ENCODE measurements at places on chromosomes 3 and 15.
A peak's percentile ranks its signal among the peaks of the same experiment; 100 is the strongest.

DNA sequence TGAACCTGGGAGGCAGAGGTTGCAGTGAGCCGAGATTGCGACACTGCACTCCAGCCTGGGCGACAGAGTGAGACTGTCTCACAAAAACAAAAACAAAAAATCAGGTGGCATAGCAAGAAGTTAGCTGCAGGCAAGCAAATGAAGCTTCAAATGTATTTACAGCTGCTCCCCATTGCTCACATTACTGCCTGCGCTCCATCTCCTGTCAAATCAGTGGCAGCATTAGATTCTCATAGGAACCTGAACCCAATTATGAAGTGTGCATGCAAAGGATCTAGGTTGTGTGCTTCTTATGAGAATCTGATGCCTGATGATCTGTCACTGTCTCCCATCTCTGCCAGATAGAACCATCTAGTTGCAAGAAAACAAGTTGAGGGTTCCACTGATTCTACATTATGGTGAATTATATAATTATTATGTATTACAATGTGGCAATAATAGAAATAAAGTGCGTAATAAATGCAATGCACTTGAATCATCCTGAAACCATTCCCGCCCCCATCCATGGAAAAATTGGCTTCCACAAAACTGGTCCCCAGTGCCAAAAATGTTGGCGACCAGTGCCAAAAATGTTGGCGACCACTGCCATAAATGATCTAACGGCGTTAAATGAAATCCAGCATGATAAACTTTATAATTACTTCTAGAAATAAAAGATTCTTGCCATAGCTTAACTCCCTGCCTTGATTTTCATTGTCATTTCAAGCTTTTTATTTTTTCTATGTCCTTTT, 616.7 kb upstream of the NAALADL2 start:
- no peak for DNase-seq

GRCh38 chr3:26084629-26085028, 294.7 kb downstream of the OXSM start:
- DNase-seq, result no peak

GRCh38 chr15:67825881-67826716, 790 bp downstream of the SKOR1 start:
- DNase-seq, result no peak

DNA sequence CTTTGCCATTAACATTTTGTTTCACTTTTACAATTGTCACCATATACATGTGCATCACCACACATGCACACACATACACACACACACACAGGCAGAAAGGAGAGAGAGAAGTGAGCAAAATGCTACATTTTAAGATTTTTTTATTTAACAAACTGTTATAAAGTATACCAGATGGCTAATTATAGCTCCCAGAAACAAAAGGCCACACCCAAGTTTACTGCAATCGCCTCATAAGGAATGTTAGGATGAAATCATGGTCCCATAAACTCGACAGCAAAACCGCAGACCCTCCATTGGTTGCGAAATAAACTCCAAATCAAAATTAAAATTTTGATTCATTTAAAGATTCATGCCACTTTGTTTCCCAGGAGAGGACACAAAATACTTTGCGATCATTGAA, 16.1 kb upstream of the C15orf61 start:
- DNase-seq, result no peak

- no peak for DNase-seq
Observed at GRCh38 chr3:57164657-57165573, at the start of gene IL17RD. TSS of gene IL17RD (minus strand) at chr3:57165353. CDS start at chr3:57165286, 67 bp downstream.

- DNase-seq, result no peak
Observed at GRCh38 chr15:48049736-48050135, 71.1 kb upstream of the SLC24A5 start.

DNA sequence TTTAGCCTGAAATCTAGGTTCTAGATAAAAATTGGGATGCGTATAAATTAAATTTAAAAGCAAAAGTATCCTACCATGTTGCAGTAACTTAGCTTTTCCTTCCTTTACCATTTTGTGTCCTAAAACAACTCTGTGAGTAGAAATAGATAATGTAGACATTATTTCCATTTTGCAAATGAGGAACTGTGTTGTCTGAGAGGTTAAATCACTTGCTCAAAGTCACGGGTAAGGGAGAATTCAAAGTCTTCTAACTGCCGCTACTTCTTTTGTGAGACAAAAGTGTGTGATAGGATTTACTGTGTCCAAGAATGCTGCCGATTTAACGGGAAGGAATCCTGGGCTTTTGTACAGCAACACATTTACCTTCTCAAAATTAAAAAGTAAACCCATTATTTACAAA, 40.7 kb downstream of the MYO1E start:
- DNase-seq, result no peak

GRCh38 chr3:47036145-47036544, 56.7 kb downstream of the NBEAL2 start:
- DNase-seq, result no peak

DNA sequence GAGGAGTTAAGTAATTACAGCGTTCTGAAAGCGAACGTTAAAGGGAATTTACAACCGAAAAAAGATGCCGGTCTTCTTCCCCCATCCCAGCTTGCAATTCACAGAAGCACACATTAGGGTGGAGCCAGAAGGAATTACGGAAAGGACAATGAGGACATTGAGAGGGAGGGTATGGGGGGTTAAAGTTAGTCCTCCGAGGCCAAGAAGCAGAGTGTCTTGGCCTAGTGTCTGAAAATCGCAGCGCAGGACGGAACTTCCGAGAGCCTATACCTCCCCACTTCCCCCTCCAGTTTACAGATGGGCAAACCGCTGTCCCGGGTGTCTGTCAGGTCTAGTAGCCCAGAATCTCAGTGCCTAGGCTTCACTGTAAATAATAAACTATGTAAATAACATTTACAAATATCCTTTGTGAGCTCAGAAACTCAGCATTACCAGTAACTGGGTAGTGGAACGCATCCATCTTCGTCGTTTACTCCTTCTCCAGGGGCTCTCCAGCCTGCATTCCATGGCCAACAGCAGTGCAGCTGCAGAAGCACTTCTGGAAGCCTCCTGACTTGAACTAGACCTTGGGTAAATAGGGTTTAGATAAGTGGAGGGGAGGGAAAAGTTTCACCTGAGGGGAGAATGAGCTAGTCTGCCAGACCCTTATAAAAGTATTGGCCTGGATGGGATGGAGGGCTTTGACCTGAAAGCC, 922 bp downstream of the ADPRH start:
- DNase-seq, result no peak

- DNase-seq, result no peak
Observed at GRCh38 chr3:135513106-135514059, 452.1 kb upstream of the PPP2R3A start.

- DNase-seq, result no peak
Observed at GRCh38 chr15:31004220-31004733, 12.8 kb upstream of the MTMR10 start.

DNA sequence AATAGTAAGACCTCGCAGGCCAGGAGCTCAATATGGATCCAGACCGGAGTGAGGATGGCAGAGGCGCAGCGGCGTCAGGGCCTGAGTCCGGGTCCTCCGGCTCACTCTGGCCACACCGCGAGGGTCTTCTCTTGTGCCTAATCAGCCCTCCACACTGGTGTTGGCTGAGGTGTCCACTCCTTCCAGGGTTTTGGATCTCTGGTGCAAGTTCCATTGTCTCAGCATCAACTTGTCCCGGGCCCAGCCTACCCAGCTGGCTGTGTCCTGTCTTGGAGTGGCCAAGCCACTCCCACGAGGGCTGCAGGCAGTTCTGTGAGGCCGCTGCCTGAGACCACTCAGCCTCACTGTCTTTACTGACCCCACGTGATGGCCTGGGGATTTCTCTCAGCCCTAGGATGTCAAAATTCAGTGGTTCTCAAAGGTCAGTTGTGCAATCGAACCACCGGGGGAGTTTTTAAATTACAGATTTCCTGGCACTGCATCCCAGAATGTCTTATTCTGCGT, 12.6 kb upstream of the GOLGA6L7 start:
- no peak for DNase-seq

- no peak for DNase-seq
Observed at GRCh38 chr3:33441225-33441976, 1.2 kb upstream of the UBP1 start.

- no peak for DNase-seq
Observed at GRCh38 chr3:172315401-172316091, 132.7 kb downstream of the GHSR start.

- DNase-seq, result no peak
Observed at GRCh38 chr3:135099734-135100355, 304.8 kb downstream of the EPHB1 start.

- no peak for DNase-seq
Observed at GRCh38 chr3:149019580-149019979, 28.2 kb downstream of the GYG1 start.

GRCh38 chr3:27758083-27758482, 36.0 kb upstream of the EOMES start:
- peak; percentile 28 for DNase-seq

GRCh38 chr15:76664895-76665294, 240.2 kb downstream of the SCAPER start:
- DNase-seq, result no peak

DNA sequence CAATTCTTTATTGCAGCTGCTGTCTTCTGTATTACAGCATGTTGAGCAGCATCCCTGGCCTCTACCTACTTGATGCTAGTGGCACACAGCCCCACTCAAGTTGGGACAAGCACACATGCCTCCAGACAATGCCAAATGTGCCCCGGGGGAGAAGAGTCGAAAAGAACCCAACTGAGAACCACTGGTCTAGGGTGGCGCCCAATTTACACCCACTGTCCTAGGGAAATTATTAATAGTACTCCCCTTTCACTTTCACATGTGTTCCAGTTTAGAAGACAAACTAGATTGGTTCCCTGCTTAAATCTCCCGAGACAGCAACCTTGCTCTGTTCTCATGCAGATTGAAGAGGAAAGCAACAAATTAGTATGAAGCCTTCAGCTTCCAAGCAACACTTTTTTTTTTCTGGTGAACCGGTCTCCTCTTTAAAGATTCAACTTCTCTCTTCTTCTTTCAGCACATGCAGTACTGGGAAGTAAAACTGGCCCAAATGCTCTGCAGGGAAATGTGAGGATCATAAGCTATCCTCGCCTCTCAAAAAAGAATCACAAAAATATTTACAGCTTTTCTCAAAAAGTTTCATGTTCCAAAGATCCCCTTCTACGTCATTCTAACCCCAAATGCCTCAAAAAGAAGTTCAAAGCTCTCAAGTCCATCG, 823.9 kb upstream of the CFAP20DC start:
- no peak for DNase-seq

DNA sequence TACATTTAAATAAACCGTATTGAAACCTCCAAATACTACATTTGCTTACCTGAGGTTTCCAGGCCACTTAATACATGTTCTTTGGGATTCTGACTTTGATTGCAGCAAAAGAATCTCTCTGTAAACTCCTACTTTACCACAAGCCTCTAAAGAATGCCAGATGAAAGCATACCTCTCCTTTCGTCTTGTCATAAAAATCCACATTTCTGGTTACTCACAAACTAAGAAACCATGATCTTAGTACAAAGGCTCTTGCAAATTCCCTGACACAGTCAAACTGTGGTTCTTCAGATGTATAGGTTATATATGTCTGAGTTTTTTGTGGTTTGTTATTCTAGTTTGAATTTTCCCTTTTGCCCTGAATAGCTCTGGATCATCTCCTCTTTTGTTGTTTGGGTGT, 188.4 kb downstream of the RAP2B start:
- DNase-seq, result no peak

- DNase-seq, result no peak
Observed at GRCh38 chr15:84099181-84099580, 136.4 kb upstream of the GOLGA6L4 start.

GRCh38 chr15:101852356-101852755, 40.4 kb downstream of the OR4F15 start:
- DNase-seq, result no peak

GRCh38 chr3:172517859-172518466, 5.3 kb downstream of the TNFSF10 start:
- DNase-seq, result no peak

DNA sequence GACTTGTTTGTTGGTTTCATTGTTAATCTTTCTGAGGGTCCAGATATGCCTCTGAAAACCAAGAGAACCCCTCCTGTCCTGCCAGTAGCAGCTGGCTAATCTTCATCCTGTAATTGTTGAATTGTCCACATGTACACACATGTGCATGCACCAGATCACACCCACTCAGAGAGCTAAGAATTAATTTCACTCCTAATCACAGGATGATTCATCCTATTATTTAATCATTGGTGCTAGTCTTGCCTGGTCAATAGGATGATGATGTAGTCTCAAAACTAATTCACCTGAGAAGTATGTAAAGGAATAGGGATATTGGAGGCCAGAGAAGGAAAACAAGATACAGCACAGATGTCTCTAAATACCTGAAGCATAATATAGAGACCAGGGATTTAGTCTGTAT, 7.8 kb upstream of the AHSG start:
- DNase-seq, result no peak

DNA sequence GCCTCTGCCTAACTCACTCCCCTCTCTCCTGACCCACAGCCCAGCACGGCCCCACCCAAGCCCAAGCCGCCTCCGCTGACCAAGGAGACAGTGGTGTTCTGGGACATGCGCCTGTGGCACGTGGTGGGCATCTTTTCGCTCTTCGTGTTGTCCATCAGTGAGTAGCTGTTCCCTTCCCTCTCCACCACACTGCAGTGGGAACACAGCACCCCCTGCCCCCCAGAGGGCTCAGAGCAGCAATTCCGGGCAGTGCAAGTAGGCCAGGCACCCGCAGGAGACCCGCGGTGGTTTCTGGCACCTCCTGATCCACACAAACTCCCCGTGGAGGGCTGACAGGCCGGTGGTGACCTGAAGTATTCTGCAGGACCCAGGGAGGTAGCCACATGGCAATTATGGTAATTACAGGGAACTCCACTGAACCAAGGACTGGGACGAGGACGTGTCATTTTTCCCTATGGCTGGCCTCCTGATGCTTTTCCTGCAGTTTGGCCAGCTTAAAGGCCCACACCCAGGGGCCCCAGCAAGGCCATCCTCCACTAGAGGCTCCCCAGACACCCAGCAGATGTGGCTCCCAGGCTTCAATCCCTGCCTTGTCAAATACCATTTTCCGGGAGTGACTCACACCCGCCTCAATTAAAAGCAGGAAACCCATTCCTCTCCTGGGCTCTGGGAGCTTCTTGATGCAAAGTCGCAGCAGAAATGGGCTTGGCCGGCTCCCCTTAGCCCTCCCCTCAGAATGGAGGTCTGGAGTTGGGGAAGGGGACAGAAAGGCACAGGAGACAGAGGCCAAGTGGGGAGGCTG, 4.8 kb downstream of the TMIE start:
- no peak for DNase-seq

DNA sequence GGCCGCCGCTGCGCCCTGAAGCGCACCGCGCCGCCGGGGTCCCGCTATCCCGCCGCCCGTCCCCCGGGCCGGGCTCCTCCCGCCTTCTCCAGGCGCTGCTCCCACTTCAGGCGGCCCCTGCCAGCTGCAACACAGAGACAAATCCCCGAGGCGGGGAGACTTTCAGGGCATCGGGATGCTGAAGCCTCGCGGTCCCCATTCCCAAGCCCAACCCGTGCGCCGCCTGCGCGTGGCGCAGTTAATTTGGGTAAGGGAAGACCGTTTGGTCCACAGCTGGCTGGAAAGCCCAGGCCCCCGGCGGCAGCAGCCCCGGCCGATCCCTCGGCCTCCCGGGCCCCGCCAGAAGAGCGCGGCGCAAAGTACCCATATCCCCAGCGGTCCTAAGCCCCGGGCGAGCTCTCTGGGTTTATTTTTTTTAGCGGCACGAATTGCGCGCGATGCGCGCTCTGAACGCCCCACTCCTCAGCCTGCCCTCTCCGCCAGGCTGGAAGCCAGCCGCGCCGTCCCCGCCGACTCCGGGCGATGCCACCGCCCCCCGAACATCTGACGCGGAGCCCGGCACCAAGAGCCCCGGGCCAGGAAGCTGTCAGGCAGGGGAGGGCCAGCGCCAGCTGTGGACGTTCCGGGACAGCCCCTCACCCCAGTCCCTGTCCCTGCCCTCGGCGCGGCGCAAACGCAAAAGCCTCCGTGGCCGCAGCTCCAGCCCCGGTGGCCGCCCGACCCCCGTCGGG, 517 bp downstream of the FBN1 start:
- DNase-seq, result no peak

All from T-helper 1 cell (primary cell).